ENCODE measurements at places on chromosomes 6 and 20.

DNA sequence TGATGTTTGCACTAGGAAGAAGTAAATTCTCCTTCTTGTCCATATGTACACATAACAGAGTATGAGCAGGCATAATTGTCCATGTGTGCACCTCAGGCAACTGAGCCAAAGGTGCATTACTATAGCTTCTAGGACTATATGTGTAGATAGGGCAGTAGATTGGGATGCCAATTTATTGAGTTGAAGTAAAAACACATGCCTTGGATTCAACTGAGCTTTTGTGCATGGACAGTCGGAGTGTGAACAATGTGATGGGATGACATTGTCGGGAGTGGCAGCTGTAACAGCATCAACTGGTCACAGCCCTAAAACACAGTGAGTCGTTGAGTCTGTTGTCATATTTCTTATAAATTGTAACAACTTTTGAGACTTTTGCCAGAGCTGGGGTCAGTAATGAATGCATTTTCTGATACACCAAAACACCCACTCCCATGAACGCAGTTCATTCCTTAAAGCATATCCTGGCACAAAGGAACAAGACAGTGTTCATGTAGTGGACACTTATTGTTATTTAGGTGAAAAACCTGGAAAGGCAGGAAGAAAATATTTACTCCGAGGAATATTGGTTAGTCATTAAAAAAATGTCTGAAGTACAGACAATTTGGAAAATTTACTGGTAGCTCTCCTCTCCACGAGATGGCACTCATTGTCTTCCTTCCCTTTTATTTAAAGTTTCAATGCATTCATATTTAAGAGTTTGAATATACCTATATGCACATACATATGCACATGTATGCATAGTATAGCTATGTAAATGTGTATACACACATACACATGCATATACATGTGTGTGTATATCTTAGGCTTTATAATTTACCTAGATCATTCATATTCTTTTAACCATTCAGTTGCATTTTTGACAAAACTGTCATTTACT lies 302.0 kb upstream of the STXBP5 start:
- peak; percentile 55 for DNase-seq

GRCh38 chr20:41889844-41890224 lies 271.7 kb upstream of the CHD6 start:
- no peak for DNase-seq

DNA sequence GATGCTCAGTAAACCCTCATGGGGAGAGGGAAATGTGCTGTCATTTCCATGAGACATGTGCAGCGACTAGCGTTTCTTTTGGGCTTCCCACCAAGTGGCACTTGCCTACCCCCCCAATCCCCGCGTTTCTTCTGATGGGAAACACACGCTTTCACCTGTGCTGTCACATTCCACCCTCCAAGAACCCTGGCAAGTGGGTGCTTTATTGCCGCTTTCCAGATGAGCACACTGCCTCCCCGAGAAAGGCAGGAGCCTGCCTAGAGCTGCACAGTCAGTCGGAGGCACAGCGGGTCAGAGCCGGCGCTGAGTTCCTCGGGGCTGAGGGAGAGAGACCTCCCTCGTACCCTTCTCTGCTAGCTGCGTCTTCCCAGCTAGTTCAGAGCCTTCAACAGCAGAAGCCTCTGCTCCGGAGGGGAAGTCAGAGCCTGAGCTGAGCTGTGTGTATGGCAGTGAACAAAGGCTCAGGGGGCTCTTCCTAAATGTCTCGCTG lies 12.3 kb upstream of the CCDC167 start:
- no peak for DNase-seq

GRCh38 chr6:33317419-33317668 lies 200 bp downstream of the ZBTB22 start:
- DNase-seq = no peak

GRCh38 chr6:67825201-67825895 lies 809.7 kb upstream of the ADGRB3 start:
- DNase-seq = no peak

DNA sequence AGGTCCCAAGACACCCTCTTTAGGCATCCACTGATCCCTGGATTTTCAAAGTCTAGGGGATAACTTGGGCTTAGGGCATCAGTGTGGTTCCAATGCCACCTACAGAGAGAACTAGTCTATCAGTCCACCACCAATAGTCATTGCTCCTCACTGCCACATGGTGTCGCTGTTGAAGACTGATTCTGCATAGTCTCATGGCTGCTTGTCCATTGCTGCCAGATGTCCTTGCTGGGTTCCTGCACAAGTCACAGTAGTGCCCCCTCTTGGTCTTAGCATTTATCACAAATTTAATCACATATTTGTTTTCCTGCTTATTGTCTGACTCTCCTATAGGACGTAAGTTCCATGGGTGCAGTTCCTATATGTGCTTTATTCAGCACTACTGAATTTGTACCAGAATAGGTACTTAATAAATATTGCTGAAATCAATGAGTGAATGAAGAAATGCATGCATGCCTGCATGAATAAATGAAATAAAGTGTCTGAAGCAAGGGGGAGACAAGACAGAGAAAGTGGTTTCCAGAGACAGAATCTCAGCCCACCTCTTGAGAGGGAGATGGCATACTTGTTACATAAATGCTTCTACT lies 45.9 kb upstream of the RALY start:
- peak; percentile 66 for DNase-seq

DNA sequence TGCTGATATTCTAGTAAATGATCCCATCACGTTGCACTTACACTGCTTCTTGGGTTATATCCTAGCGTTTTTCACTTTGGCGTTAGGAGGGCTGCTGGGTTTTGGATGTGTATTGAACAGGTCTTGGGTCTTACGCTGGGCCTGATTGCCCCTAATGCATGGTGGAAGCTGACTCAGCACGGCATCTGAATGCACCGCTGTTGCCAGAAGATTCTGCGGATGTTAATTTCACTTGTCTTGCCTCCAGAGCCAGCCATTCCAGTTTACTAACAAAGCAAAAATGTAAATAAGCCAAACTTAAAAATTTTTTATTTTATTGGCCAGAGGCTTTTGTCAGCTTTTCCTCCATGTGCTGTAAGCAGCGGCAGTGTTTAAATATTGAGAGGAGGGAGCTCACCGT lies 233.5 kb downstream of the TMEM242 start:
- DNase-seq = no peak

GRCh38 chr6:168699631-168700295 lies 258.8 kb downstream of the SMOC2 start:
- DNase-seq = no peak

- DNase-seq = no peak
These were observed 17.6 kb upstream of the EYA4 start for GRCh38 chr6:133223452-133224029.

DNA sequence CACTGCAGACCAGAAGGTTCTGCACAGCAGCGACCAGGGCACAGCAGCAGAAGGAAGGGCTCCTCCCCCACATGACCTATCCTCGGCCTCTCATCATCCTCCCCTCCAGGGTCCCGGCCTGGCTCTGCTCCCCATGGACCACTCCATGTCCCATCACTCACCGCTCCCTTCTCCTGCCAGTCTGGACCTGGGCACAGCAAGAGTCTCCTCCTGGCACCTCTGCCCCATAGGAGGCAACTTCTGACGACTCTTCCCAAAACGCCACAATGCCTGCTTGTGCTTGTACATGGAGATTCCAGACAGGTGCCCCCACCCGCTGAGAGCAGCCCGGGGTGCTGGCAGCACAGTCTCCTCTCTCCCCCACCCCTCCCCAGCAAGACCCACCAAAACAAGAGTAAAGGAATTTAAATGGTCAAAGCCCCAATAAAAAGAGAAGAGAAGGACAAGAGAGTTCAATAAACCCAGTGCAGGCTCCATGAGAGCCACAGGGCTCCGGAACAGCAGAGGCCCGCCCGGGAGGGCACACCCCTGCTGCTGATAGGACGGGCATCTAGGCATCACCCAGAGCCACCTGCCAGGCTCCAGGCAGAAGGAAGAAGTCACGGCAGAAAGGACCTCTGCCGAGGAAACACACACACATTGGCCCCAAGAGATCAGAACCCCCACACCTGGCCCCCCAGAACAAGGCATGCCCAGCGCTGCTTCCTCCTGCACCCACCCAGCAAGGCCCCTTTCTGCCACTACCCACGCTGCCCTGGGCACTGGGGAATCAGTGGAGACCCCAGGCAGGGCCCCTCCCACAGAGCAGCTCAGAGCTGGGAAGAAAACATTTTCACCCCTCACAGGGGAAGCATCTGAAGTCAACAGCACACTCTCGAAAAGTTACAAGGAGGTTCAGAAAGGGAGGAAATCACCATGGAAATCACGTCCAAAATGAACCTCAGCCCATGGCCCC lies 15.2 kb downstream of the TAF4 start:
- DNase-seq = no peak

DNA sequence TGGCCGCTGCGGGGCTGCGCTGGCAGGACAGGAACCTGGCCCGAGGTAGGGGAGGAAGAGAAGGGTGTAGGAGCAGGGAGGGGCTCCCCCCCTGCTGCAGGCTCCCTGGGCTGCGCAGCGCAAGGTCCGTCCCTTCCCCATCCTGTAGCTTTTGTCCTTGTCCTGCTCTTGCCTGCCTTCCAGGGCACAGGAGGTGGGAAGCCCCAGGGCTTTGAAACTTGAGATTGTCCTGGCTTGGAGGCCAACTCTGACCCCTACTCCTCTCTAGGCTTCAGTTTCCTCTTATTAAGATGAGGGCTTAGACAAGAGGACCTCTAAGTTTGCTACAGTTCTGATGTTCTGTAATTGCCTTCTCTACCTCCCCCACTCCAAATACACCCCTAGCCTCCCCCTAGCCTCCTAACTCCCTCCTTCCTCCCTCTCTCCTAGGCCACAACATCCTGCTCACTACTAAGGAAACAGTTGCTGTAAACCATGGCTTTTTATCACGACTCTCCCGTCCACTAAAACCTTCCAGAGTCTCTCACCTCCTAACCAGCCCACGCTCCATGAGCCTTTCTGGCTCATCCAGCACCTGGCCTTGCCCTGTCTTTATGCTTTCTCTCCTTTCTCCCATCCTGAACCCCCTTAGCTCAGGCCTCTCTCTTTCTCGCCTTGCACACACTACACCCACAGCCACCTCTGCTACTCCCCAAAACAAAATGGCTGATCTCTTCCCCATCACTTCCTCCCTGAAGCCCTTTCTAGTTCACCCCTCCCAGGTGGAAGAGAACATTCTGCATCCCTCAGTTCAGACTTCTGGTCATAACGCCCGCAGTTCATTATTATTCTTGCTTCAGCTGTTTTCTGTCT lies 10.2 kb downstream of the UNC5CL start:
- DNase-seq = no peak

DNA sequence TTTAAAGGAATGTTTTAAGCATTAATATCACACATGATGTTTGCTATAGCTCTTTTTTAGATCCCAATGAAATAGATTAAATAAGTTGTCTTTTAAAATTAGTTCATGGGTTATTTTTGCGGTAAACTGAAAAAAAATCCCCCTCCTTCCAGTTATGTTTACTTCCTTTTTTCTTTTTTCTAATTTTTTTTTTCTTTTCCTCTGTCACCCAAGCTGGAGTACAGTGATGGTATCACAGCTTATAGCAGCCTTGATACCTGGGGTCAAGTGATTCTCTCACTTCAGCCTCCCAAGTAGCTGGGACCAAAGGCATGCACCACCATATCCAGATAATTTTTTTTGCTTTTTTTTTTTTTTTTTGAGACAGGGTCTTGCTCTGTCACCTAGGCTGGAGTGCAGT lies 17.8 kb upstream of the SCAF8 start:
- peak; percentile 48 for DNase-seq

DNA sequence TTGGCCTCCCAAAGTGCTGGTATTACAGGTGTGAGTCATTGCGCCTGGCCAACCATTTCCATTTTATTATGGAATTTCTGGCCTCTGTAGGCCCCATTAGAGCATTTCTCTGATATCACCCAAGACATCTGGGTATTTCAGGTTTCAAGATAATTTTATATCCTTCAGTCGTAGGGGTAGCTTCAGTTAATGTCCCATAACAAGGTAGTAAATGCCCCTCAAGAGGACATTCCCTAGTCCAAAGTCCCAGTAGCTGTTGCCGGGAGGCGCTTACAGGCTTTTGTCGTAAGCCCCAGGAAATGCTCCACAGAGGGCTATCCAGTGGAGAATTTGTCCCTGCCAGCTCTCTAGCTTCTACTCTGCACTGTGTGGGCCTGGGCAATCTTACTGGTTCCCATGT lies 24.4 kb downstream of the EFCAB8 start:
- DNase-seq = no peak

DNA sequence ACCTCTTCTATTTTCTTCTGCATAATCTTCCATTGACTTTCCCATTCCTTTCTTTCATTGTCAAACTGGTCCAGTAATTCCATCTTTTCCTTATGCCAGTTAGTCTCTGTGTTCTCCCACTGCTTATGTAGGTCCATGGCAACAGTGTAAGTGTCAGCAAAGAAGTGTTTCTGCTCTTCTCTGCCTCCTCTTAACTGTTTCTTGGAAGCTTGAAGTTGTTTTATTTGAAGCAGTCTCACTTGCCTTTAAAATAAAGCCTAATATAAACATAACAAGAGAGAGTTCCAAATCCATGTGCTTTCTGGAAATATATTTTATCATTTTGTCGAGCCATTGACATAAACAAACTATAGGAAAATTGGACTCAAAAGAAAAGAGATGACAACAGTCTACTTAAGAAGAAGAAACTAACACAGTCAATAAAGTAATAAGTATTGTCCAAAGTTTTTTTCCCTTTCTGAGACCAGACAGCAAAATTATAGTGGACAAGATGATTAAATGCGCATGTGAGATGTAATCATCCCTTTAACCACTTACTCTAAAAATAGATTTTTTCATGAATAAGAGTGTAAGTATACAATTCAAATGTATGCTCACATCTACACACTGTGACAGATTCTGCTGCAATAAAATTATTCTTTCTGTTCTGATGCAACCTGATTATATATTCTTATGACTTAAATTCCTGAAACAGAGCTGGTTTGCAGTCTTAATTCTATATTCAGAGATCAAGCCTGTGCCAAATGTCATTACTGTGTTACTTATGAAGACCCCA lies 5.2 kb downstream of the KIAA0408 start:
- DNase-seq = no peak

DNA sequence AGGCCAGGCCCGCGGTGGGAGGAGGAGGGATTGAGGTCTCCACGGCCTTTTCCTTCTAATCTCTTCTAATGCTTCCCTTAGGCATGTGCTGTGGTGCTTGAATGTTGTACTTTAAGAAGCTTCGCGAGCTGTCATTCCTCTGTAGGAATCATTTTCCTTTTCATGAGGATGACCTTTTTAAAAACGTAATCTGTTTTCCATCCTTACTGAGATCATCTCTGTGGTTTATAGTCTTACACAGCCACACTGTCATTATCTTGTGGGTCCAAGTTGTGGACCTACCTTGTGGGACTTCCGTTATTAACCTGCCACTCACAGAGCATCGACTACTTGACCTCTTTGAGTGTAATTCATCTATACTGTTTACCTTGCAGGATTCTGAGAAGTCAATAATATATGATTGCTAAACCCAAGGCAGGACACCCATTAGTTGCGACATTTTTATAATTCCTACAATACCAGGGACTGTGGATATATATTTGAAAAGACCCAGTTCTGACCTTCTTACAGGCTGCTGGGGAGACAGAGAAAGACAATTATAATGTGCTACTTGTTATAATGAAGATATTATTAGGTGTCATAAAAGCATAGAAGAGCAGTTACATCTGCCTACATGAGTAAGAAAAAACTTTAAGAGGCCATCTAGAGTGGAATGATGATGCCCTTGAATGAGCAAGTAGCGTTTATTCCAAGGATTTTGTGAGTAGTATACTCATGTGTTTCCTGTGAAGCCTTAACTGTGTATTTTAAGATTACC lies 842 bp downstream of the SLC25A27 start:
- no peak for DNase-seq

Data from inflammatory macrophage treated with lipopolysaccharide for 1 hour (primary cell).